Cerebellar cortex (tissue), 1 donor: ENCODE measurements at places on chromosomes 12 and 14.

DNA sequence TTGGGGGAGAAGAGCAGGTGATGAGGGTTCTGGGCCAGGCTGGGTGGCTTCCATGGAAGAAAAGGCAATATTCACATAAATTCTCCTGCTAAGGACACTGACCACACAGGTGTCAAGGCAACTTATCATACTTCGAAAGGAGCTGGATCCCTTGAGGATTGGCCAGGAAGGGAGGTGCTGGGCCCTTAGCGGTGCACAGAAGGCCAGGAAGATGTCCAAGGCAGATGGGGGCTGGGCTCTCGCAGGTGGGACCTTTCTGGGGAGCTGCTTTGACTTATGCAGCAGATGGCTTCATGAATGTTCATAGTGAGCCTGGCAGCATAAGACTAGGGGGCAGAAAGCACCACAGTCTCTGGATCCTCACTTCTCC lies 3.9 kb downstream of the CD63 start:
- DNase-seq: no peak

- DNase-seq: peak; percentile 16
Measured at GRCh38 chr14:53619691-53620231, 336.9 kb downstream of the BMP4 start.

DNA sequence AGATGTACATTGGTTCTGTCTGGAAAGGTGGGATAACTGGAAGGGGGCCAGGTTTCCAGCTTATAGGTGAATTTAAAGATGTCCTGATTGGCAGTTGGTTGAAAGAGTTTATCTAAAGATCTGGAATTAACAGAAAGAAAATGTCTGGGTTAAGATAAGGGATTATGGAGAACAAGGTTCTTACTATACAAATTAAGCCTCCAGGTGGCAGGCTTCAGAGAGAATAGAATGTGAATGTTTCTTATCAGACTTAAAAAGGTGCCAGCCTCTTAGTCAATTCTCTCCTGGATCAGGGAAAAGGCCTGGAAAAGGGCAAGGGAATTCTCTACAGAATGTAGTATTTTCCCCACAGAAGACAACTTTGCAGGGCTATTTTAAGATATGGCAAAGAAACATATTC lies 53.1 kb downstream of the CNTN1 start:
- peak; percentile 50 for DNase-seq

- DNase-seq: no peak
Measured at GRCh38 chr12:59595565-59595882, 305 bp upstream of the SLC16A7 start.
